ENCODE measurements at places on chromosomes 2 and 18.

DNA sequence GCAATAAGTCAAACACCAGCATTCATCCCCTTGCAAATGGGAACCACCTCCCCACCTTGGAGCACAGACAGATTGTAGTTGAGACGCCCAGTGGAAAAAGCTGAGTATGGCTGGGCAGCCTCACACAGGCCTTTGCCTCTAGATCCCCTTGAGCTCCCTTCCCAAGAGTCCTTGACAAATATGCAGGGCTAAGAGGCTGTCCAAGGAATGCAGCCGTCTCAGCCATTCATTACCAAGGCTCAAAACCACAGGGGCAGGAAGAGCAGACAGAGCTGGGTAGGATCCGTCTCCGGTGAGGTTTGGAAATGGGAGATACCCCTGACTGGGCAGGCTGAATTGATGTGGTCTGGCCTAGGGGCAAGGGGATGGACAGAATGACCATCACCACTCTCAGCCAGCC is 557.1 kb downstream of the TNS1 start:
- DNase-seq: no peak

- no peak for DNase-seq
Observed at GRCh38 chr2:237721458-237721857, 77.1 kb upstream of the RBM44 start.

DNA sequence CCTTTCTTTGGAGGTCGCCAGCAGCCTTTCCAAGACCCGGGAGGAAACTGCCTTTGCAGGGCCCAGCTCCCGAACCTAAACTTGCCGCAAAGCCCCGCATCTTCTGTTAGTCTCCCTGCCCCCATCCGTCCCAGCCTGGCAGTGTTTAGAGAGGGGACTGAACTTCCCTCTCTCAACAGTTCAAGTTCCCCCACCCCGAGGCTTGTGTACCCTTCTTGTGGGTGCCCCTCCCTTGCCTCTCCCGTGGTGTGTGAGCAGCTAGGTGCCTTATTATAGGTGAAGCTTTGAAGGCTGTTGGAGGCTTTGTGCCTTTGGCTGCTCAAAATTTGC is 1.4 kb downstream of the LBH start:
- no peak for DNase-seq

GRCh38 chr18:9731380-9731779 is 23.3 kb downstream of the RAB31 start:
- peak; percentile 78 for DNase-seq

GRCh38 chr2:60317844-60318243 is 235.6 kb downstream of the BCL11A start:
- DNase-seq: no peak

GRCh38 chr2:2561346-2562095 is 230.4 kb upstream of the MYT1L start:
- no peak for DNase-seq
